ENCODE measurements at places on chromosomes 6 and 20.
A peak's percentile ranks its signal among the peaks of the same experiment; 100 is the strongest.

GRCh38 chr6:73515204-73515655 is 5.6 kb downstream of the EEF1A1 start:
- peak; percentile 39 for DNase-seq

DNA sequence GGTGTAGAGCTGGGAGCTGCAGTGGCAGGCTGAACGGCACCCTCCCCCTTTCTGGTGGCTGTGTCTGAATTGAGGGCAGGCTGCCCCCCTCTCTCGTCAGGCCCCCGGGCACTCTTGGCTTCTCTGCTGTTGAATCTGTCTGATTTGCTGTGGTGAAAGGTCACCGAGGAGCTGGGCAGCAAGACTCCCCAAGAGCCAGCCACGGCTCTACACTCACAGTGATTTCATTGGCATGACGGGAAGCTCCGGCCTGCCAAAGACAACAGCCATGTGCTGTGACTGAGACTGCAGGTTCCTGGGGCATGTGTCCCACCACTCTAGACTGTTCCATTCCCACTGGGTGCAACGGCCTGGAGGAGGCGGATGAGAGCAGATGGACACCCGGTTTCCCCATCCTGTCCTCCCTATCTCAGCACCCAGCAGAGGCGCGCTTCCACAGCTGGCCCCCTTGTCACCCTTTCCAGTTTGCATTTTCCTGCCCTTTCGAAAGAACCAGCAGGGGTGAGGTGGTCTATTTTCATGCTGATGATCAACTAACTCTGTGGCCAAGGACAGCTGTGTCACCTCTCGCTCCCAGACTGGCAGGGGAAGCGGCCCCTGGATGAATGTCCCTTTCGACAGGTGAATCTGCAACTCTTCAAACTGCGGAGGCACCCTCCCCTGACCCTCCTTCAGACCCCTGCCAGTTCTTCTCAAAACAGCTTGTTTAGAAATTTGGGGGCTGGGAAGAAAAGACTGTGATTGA is 2.2 kb downstream of the APCDD1L start:
- DNase-seq = peak; percentile 57

GRCh38 chr20:63173552-63174191 is 42.3 kb downstream of the YTHDF1 start:
- DNase-seq = no peak

GRCh38 chr6:13927203-13927602 is 2.5 kb downstream of the RNF182 start:
- DNase-seq = no peak

GRCh38 chr20:20498076-20498861 is 130.4 kb downstream of the INSM1 start:
- peak; percentile 65 for DNase-seq

- DNase-seq = no peak
Observed at GRCh38 chr20:2446845-2447244, 23.7 kb downstream of the SNRPB start.

DNA sequence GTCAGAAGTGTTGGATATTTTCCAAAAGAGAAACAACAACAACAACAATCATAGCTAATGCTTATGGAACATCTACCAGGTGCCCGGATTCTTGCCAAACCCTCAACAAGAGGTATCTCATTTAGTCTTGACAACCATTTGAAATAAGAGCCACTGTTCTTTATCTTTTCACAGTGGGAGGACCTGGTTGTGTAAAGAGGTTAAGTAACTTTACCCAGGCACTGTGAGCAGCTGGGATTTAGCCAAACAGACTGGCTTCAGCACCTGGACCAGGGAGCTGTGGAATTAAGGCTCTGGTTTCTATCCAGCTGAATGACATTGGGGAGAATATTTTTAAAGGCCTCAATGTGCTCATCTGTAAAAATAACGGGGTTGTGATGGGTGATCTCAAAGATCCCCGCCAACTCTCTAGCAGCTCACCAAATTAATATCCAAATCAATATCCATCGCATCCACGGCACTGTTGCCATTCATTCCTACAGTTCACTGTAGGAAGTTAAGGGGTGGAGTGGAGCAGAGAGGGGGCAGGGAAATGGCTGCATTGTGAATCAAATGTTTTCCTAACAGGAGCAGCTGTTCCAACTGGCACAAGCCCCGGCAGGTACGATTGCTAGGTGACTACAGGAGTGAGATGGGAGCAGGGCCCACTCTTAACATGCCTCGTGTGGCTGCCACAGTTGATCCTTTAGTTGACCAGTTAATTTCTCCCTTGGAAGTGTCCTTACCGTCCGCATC is 61.8 kb downstream of the GCNT2 start:
- DNase-seq = no peak

DNA sequence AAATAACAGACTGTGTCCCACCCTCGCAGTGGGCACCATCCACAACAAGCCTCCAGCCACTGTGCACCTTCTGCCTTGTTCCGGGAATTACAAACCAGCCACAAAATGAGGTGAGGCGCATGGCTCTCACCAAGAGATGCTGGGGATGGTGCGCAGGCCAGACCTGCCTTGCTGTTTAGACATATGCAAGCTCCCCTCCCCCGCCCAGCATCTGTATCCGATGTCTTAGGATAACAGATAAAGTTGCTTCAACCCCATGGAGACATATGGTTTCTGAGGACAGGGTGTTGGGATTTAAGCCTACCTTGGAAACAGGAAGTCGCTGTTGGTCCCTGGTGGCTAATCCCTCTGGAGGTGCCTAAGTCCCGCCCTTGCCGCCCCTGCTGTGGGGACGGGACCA is 50.4 kb upstream of the MPC1 start:
- no peak for DNase-seq

DNA sequence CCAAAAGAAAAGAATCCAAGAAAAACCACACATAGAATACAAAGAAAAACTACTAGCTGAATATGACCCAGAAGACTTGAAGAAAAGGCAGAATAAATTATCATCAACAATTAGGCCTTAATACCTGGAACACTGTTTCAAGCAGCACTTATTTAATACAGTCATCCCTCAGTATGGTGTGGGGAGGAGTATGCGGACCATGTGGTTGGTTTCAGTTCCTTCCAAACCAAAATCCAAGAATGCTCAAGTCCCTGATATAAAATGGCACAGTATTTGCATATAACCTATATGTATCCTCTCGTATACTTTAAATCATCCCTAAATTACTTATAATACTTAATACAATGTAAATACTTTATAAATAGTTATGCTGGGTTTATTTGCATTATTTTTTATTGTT is 16.1 kb downstream of the CDK19 start:
- DNase-seq = no peak

DNA sequence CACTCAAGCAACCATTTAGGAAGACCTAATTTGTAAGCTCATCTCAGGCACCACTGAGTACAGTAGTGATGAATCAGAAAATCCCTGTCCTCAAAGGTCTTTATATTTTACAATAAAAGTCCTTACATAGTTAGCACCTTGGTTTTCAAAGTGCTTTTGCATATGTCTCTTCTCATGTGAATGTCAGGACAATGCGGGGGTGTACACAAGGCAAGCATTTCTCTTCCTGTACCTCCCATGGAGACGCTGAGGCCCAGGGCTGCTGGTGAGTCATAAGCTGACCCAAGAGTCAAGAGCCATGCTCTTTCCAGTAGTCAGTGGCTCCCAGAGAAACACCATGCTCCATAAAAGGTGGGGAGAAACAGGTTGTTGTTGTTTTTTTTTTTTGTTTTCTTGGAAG is 174.0 kb downstream of the GJA10 start:
- DNase-seq = peak; percentile 56

DNA sequence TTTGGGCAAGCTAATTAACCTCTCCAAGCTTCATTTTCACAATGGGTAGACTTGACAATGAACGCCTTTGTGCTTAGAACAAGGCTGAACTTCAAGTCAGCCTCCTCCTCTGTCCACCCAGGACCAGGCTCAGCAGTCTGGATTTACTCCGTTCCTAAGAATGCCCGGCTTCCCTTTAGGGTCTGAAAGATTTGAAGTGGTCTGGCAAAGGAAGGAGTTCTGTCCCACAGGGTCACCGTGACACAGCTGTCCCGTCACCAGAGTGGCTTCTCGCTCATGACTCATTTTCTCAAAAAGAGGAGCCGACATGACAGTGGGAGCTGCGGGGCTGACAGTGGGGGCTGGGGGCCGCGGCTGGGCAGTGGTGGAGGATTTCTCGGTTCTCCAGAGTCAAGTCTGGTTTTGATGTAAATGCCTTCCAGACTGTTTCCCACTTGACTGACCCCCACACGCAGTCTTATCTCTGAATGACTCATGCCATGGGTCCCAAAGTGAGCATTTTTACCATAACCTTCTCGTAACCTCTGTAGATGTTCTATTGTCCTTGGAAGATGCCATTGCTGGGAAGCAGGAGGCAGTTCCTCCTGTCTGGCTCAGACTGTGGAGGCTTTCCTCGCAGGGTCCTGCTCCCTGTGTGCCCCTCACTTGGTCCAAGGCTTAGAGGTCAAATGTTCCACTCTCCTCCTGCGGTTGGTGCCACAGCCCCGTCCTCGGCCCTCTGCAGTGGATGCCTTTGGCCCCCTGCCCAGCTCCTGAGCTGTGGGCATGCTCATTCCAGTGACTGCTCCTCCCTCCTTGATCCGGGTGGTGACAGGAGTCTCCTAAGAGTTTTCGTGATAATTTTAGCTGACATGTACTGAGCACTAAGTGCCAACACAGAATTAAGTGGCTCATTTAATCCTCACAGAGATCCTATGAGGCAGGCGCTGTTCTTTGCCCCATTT is 253.1 kb downstream of the FNDC1 start:
- no peak for DNase-seq

- no peak for DNase-seq
Observed at GRCh38 chr6:99232056-99232455, 117.4 kb downstream of the FAXC start.

DNA sequence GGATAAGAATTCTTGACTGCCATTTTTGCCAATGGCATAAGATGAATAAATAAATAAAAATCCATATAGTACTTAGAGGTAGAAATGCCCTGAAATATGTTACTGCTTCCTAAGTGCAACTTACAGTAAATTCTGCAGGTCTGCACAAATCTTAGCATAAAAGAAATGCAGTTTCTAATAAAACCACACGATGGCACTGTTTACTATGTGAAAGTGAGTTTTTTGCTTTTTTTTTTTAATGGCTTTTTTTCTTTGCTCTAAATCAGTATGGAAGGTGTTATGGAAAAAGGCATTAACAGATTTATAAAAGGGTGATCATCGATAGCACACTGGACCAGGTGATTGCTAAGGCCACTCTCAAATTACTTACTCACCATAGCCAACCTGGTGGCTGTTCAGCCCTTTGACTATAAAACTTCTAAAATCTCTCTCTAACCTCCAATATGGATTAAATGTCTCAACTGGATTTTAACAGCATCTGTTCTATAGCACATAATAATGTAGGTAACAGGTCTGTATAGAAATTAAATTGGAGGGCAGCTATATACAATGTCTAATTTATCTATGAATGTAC is 45.8 kb downstream of the AHI1 start:
- peak; percentile 66 for DNase-seq

DNA sequence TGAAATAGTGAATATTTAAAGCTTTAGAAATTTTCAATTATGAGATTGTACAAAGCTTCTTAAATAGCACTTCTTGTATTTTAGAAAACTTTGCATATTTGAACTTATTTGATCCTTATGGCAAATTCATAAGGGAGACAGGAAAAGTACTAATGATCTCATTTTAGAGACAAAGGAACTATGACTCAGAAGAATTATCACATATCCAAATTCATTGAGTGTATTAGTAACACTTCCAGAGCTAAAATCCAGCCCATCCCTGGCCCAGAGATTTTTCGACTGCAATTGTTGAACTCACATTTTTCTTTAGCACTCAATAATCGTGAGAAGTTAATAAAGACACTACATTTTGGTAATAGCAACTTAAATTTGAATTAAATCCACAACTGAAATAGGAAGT is 704.3 kb downstream of the EPM2A start:
- no peak for DNase-seq

GRCh38 chr6:12114055-12114503 is 102.0 kb downstream of the HIVEP1 start:
- no peak for DNase-seq

All from fibroblast of lung (primary cell).